NCI-H510A (cell line): ENCODE measurements at places on chromosomes 5 and 9.

DNA sequence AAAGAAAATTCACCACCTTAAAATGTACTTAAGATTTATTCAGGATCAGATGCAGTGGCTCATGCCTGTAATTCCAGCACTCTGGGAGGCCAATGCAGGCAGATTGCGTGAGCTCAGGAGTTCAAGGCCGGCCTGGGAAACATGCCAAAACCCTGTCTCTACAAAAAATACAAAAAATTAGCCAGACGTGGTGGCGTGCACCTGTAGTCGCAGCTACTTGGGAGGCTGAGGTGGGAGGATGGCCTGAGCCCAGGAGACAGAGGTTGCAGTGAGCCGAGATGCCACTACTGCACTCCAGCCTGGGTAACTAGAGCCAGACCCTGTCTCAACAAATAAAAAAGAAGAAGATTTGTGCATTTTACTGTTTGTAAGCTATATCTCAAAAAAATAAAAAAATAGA lies 34.7 kb upstream of the GFPT2 start:
- no peak for DNase-seq

- no peak for DNase-seq
Observed at GRCh38 chr5:111261610-111262009, 37.4 kb downstream of the CAMK4 start.

GRCh38 chr5:13990896-13991295 lies 46.4 kb upstream of the DNAH5 start:
- no peak for DNase-seq

- DNase-seq: no peak
Observed at GRCh38 chr5:172044631-172045314, 38.3 kb upstream of the FBXW11 start.

- DNase-seq: no peak
Observed at GRCh38 chr5:99076723-99077640, 148.2 kb upstream of the CHD1 start.

GRCh38 chr5:119271758-119272730 lies 83.8 kb upstream of the TNFAIP8 start:
- DNase-seq: no peak

DNA sequence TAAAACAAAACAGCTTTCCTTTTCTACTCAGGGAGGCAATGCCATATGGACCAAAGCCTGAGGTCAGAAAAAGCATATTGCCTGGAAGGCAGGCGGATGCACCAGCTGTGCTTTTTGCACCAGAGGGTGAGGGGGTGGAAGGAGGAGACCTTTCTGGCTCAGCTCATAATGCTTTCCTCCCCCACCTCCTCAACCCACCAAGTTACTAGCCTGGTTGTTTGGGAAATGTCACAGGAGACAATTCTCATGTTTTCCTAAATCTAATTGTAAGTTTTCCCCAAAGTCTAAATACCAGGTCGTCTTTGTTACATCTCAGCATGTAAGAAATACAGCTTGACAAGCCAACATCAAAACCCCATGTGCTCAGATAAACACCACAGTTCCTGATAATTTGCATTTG lies 72.6 kb upstream of the DMRTA1 start:
- no peak for DNase-seq

GRCh38 chr5:97009212-97009898 lies 73.5 kb downstream of the LNPEP start:
- DNase-seq: no peak

GRCh38 chr5:5306696-5307095 lies 115.8 kb upstream of the ICE1 start:
- no peak for DNase-seq

DNA sequence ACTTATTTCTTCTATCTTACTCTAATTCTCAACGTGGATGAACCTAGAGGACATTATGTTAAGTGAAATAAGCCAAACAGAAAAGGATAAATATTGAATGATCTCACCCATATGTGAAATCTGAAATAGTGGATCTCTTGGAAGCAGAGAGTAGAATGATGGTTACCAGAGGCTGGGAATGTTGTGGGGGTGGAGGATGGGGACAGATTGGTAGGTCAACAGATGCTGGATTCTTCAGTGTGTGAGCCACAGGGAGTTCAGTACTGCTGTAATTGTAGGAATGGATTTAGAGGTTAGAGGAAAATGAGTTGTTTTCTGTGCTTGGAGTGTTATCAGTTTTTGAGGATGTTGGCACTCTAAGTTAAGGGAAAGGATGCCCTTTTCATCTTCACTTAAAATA lies 190.6 kb downstream of the FBXL7 start:
- DNase-seq: no peak
